ENCODE measurements at places on chromosomes 16 and 17.

DNA sequence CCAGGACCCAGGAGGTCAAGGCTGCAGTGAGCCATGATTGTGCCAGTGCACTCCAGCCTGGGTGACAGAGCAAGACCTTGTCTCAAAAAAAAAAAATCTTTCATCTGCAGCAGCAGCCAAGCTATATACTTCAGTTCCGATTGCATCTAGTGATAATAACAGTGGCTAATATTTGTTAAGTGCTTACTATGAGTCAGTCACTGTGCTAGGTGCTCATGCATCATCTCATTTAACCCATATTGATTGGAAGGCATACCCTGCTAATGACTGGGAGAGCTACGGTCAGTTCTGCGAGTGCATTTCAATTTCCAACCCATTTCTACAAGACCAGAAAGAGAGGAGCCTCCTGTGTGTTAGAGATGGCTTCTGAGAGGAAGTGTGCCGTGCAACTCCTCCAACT, 7.7 kb upstream of the TUBG2 start:
- no peak for DNase-seq

DNA sequence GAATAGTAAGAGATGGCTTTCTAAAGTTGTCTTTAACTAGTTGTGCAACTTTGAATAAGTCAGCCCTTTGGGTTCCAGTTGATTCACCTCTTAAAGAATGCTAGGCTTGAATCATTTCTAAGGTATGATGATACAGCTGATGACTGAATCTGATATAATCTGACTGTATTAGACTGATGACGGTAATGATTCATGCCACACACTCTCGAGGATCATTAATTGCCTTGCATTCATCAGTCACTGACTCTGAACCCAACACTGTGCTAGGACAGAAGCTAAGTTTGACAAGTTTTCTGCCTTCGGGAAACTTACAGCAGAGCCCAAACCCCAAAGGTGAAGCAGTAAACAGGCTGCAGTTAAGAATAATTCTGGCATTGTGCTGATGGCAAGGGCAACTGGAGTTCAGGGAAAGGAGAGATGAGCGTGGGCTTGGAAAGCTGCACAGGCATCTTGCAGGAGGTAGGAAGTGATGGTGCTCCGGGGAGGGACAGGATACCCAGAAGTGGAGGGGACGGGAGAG, 25.8 kb downstream of the ASIC2 start:
- no peak for DNase-seq

DNA sequence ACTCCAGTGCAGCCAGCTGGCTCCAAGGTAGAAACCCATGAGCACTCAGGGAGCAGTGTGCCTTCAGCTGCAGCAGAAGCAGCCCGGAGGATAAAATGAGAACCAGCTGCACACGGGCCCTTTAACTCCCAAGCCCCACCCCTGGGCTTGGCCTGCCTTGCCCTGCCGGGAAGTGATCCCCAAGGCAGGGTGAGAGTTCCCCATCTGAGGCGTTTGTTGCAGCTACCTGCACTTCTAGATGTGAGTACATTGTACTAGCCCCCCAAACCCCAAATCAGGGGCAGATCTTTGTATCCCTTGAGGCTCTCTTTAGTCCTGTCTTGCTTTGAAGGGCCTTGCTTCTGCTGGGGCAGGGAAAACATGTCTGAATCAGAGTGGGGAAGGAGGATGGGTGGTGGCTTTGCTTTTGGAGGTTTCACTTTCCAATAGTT, at the start of gene MVP:
Gene MVP (plus strand): TSS at position 192 of the 431 bp plus-strand sequence. CDS start 10,088 bp downstream, outside the sequence.
- no peak for DNase-seq

DNA sequence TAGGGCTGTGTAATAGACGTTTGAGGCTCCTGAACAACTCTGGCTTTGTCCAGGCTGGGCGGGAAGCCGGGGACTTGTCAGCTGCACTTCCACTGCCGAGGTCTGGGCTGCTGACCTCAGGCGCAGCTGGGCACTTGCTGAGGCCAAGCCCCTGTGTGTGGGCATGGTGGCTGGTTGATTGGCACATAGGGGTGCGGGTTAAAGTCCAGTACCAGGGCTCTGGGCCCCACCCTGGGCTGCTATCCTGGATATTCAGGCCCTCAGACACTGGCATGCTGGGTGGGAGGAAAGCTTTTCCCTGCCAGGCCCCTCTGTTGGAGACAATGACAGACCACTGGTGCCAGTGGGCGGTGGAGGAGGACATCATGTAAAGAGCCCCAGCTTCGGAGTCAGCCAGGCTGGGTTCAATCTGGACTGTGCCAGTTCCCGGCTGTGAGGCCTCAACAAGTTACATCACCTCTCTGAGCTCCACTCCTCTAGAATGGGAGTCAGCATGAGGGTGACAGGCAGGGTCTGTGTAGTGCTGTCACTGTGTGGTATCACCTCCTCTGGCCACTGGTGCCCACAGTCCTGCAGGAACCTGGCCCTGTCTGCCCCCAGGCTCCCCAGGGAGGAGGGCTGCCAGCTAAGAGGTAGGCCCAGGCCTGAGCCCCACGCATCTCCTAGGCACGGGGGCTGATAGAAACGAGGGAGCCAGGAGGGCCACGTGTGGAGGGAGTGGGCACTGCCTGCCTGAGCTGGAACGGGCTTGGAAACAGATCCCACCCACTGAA, 42.5 kb downstream of the PSME3IP1 start:
- no peak for DNase-seq

GRCh38 chr16:27434141-27435051, 32.4 kb downstream of the IL21R start:
- no peak for DNase-seq

DNA sequence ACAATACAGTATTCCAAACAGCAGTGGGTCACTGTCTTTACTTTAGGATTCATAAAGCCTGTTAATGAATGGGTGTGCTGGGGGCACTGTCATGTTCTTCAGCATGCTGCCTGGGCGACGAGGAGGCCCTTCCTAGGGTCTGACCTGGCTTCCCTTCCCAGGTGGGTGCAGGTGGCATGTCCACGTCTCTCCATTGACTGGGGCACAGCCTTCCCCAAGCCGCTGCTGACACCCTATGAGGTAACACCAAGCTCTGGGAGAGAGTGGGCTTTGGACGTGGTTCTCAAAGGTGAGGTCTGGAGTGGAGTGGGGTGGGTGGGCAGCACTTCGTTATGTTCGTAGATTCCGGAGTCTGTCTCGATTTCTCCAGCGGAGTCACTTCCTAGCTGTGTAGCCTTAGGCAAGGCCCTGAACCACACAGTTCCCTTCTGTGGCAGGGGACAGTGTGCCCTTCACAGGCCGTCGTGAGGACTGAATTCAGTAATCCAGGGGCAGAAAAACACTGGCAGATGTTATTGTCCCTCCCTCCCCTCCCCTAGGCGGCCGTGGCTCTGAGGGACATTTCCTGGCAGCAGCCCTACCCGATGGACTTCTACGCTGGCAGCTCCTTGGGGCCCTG, 771 bp upstream of the OVCA2 start:
- no peak for DNase-seq

DNA sequence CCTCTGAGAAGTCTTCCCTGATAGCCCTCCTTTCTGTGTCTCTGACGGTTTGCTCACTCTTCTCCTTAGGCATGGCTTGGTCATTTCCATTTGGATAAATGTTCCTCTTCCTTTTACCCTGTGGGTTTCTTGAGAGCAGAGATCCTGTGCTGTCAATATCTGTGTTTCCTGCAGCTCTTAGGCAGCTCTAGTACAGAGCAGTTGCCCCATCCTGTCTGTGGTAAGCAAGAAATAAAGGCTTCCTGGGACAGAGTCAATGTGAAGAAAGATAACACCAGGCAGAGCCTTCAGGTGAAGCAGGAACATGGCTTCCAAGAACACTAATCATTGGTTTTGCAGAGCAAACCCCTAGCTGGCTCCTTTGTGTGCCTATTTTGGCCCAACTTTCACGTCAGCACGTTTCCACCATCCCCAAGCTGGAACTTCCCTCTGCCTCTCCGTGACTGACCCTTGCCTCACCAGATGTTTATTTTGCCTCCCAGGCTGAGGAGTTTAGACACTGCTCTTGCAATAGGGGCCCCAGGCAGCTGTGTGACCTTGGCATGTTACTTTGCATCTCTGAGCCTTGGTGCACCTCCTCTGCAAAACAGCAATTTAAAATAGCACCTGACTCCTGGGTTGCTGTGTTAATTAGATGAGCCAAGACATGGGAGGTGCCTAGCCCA, 49.6 kb upstream of the SIAH1 start:
- DNase-seq, result no peak

All from GM23338 (cell line).